Colonic mucosa (tissue), 4 donors: ENCODE measurements at places on chromosomes 6 and 20.

DNA sequence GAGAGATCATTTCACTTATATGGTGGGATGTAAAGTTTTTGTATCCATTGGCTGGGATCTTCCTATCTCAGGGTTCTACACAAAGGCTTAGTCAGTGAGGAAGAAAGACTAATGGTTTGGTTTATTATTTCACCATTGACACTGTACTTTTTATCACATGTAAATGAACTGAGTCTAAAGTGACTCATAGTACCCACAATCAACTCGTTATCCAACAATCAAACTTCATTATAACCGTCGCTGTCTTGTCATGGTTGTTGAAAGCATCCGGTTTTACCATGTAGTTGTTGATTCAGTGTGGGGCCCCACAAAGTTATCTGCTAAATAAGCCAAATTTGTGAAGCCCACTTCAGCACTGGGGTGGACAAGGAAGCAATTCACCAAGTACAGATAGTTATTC is 55.8 kb upstream of the MTRF1L start:
- no peak for DNase-seq

DNA sequence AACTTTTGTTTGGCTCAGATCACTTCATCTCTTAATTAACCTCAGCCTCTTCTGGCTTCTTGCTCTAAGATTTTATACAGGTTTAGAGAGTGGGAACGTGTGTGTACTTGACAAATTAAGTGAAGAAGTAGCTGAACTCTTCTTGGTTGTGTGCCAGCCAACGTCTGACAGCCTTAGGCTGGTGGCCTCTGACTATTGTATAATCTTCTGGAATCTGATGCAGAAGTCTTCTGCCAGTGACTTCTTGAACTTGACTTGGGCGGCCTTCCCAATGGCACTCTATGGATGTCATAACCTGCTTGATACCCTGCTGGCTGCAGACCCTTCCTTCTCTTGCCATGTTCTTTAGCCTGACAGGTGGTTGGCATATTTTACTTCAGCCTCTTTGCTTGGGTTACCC is 660.5 kb downstream of the DOK5 start:
- no peak for DNase-seq

DNA sequence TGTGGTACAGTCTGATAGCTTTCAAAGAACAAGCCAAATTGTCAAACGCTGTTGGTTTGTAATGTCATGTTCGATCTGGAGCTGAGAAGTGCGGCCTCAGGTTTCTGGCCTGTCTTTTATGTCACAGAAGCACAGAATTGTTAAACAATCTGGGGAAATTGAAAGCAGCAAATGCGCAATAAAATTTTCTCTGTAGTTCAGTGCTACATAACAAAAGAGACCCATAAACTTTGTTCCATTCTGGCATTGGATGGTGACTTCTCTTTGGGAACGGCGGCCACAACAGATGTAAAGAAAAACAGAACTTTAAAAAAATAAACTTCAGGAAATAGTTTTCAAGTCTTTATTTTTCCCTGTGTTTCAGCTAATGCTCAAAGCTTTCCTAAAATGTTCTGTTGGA is 106.9 kb downstream of the PRL start:
- DNase-seq = no peak

- DNase-seq = peak; percentile 63
Observed at GRCh38 chr20:1423625-1424106, 30.8 kb upstream of the FKBP1A start.

DNA sequence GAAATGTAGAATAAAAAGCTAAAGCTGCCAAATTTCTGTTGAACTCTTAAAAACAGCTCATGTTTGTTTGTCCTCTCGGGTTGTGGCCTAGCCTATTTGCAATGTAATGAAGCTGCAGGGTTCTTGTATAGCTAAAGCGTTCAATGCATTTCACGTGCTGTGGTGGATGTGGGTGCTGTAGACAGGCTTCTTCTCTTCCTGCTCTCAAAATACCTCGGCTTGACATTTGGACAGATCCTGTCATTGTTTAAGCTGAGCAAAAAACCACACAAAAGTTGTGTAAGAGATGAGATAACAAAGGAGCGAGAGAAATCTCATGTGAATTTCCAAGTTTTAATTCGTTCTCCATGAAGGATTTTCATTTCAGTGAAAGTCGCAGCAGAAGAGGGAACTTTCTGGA is 196.3 kb upstream of the UST start:
- no peak for DNase-seq

DNA sequence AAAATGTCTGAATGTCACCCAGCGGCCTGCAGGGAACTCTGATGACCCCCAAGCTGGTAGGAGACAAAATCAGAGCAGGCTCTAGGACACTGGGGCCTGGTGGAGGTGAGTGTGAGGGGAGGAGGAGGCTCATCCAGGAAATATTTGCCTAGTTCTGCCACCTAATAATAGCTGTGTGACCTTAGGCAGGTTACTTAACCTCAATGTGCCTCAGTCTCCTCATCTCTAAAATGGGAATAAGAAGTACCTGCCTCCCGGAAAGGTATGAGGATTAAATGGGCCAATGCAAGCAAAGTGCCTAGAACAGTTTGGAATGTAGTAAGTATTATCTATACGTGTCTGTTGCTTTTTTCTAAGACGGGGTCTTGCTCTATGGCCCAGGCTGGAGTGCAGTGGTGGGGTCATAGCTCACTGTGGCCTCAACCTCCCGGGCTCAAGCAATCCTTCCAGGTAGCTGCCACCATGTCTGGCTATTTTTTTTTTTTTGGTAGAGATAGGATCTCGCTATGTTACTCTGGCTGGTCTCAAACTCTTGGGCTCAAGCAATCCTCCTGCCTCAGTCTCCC is 60.4 kb downstream of the RAB44 start:
- no peak for DNase-seq
